ENCODE measurements at places on chromosomes 6 and 20.

DNA sequence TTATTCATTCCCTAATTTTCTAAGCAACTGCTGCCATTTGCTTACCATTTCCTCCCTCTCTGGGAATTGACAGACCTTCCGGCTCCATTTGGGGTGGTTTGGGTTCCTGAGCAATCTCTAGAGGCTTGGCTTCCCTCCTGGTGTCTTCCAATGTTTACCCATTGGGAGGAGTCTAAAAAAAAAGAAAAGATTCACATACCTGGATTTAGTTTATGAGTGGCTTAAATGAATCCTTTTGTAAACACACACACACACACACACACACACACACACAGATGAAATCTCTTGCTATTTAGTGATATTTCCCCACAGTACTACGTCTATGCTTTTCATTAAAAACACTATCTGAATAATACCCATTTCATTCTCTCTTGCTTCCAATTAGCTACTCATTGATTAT lies 48.3 kb upstream of the TRAF3IP2 start:
- no peak for DNase-seq

DNA sequence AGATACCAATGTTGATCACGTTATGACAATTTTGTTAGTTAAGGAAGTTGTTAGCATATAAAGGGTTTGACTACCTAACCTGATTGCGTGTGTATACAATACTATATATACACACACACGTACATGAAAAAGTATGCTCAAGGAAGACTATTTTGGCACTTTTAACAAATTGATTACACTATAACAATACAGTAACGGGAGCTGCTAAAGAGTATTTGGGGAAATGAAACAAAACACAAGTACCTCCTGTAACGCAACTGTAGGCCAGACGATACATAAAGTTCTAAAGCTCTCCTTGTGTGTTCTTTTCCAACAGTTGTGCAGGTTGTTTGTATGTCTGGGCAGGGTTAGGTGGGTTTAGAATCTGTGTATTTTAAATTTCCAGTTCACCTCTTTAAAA lies 98.7 kb downstream of the PLEKHG1 start:
- DNase-seq, result no peak

- no peak for DNase-seq
Observed at GRCh38 chr6:135740580-135740979, 110.9 kb upstream of the PDE7B start.

DNA sequence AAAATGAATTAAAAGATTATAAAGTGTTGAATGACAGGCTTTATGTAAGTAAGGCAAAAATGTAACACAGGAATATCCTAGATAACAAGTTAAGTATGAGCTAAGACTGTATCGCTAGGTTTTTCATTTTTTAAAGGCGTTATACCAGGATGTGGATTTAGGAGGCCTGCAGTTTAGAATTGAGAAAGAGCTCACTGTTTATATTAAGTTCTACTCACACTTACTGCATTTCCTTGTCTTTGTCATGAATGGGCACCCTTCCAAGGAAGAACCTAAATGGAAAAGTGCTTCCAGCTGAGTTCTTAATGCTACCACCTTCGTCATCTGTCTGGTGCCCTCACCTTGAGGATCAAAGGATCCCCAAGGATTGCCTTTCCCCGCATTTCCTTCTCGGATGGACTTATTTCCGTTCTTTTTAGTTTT lies 148.7 kb downstream of the SOX4 start:
- no peak for DNase-seq

- no peak for DNase-seq
Observed at GRCh38 chr20:23024701-23025100, 10.4 kb upstream of the SSTR4 start.

DNA sequence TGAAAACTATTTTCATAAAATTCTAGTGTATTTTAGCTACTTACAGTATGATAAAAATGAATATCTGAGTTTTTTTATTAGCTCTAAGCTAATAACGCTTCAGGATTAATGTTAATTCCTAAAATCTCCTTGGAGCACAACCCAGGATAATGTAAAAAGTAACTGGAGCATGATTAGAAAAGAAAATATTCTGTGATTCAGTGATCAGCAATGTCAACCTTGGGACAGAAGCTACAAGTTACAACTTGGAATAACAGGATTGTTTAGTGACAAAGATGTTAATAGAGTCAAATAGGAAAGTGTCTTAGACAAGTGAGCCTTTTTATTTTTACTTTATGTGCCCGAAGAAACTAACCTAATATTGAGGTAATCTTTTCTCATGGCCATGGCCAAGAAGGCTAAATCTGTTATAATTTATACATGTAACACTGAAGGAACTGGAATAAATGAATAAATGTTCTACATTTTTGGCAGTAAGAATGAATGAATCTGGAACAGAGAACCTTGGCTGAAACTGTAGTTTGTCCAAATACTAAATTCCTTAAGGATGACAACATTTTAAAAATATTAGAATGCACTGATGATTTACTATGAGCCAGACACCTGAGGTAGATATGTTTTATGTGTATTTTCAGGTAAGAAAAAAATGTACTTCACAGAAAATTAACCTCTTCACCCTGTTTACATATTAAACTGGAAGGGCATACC lies 994.0 kb downstream of the GRIK2 start:
- no peak for DNase-seq

DNA sequence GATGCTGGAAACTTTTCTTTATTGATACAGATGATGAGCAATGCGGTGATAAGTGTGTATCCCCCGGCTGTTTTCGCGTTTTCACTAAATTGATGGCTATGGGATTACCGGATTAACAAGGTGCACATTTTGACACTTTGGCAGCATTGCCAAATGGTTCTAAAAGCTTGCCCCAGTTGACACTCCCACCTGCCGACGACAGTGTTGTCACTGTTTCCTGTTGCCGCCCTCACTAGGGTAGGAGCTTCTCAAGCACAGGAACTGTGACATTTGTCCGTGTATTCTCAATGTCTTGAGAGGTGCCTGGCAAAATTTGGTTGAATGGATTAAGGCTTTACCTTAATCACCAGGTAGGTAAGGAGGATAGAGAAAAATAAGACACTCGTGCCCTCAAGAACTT lies 9.8 kb upstream of the MAPK13 start:
- DNase-seq, result no peak

GRCh38 chr6:169824021-169824420 lies 72.6 kb downstream of the ERMARD start:
- peak; percentile 28 for DNase-seq

GRCh38 chr6:159959976-159960384 lies 8.9 kb upstream of the IGF2R start:
- DNase-seq, result peak; percentile 78

GRCh38 chr20:10609276-10609675 lies 64.5 kb downstream of the JAG1 start:
- DNase-seq, result peak; percentile 88

- DNase-seq, result no peak
Observed at GRCh38 chr6:163708466-163708865, 293.9 kb downstream of the QKI start.

GRCh38 chr6:137904822-137905617 lies 38.0 kb downstream of the TNFAIP3 start:
- no peak for DNase-seq

DNA sequence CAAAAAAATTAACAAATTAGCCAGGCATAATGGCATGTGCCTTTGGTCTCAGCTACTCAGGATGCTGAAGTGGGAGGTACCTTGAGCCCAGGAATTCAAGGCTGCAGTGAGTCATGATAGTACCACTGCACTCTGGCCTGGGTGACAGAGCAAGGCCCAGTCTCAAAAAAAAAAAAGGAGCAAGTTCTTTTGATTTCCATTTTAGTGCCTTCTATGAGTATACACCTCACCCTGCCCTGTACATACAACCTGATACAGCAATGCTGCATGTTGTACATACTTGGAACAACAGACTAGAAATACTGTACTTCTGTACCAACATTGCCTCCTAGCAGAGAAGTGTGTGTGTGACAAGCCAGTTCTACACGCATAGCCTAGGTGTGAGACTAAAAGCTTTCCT lies 97.3 kb upstream of the CARMIL1 start:
- DNase-seq, result no peak

DNA sequence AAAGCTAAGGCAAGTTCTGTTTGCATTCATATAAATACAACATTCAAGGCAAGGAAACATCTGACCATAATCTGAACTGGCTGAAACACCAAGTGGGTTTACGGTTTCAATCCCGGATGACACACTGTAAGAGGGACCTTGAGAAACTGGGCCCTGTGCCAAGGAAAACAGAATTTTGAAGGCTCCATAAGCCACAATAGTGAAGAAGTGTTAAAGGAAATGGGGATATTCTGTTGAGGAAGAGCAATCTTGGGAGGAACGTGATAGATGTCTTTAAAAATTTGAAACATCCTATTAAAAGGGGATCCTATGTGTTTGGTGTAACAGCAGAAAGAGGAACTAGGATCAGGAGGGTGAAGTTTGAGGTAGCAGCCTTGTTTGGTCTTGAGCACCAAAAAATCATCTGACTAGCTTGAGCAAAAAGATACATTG lies 82.4 kb upstream of the TAB2 start:
- DNase-seq, result no peak

- DNase-seq, result no peak
Observed at GRCh38 chr6:167481307-167481926, 156.5 kb downstream of the TTLL2 start.

DNA sequence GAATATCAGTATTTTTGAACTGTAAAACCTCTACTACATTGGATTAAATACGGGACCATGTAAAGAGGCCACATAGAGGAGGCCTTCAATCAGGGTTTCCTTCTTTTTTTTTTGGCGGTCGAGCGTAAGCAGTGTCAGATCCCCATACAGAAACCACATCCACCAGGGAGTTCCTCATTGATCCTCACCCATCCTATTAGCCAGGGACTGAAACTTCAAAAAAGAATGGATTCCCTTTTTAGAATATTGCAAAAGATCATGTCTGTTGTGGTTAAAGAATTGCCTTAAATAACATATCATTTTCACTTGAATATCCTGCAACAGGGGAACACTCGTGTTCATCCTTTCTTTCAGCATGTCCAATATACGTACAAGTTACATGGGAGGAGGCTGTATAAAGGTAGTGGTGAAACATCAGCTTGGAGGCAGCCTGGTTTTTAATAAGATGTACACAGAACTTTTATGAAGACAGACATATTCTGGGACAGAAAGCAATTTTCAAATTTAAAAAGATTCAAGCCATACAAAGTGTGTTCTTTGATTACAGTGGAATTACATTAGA lies 96.1 kb downstream of the PPP1R14C start:
- DNase-seq, result no peak

- DNase-seq, result peak; percentile 16
Observed at GRCh38 chr6:34530753-34531365, 25.3 kb downstream of the SPDEF start.

GRCh38 chr6:136604928-136605510 lies 54.8 kb upstream of the MAP7 start:
- DNase-seq, result no peak

GRCh38 chr6:163098827-163099479 lies 315.6 kb upstream of the QKI start:
- no peak for DNase-seq

DNA sequence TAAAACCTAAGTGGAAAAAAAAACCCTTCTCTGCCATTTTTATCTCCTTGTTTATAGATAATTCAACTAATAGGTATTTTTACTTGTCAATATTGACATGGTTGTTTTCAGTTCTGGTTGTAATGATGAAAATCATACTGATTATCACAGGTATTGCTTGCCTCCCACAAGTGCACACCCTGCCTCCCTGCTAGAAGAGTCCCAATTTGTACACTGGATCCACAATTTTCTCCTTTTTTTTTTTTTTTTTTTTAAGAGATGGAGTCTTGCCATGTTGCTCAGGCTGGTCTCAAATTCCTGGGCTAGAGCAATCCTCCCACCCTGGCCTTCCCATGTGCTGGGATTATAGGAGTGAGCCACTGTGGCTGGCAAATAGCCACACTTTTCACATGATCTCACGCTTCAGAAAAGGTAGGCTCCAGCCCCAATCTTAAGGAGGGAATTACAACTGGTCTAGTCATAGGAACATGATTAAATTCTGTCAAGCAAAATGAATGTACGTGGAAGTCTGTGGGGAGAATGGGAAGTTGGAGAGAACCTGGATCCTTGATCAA lies 12.3 kb downstream of the DYNLT2 start:
- no peak for DNase-seq

DNA sequence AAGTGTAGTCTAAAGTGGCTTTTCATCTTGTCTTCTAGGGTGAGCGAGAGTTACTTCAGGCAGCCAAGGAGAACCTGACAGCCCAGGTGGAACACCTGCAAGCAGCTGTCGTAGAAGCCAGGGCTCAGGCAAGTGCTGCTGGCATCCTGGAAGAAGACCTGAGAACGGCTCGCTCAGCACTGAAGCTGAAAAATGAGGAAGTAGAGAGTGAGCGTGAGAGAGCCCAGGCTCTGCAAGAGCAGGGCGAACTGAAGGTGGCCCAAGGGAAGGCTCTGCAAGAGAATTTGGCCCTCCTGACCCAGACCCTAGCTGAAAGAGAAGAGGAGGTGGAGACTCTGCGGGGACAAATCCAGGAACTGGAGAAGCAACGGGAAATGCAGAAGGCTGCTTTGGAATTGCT lies 27.1 kb downstream of the C20orf173 start:
- DNase-seq, result no peak

Data from right cardiac atrium (tissue), 5 donors.